Left kidney (tissue), 8 donors: ENCODE measurements at places on chromosomes 4 and X. TPM values are rescaled to one million over a fixed set of nuclear protein-coding genes. Genes with fewer than 3 reads are reported as not detected.

DNA sequence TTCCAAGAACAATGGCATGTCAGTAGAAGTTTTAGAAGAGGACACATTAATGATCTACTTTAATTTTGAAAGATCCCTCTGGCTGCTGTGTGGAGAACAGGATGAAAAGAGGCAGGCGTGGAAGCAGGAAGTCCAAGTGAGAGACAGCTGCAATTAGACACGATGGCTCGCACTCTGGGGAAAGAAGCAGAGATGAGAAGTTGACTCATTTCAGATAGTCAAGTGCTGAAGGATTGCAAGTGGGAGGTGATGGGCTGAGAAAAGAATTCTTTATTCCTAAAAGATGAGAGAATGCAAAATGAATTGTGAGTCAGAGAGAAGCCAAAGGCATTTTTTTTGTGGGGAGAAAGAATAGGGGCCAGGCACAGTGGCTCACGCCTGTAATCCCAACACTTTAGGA is 16.5 kb downstream of the RXFP1 start:
- no peak for DNase-seq

- DNase-seq = no peak
Measured at GRCh38 chr4:149072384-149072783, 630.2 kb upstream of the NR3C2 start.

DNA sequence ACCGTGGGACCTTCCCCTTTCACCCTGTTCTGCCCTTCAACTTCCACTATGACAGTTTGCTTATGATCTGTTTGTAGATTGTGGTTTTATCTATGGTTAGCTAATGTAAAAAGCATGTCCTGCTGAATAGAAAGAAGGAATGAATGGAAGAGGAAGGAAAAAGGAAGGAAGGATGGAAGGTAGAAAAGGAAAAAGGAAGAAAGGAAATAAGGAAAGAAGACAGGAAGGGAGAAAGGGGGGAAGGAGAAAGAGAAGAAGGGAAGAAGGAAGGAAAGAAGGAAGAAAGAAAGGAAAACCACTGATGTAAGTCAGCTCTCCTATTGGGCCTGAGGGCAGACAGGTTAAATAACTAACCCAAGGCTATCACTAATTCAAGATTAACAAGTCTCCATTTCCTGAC is 319.1 kb upstream of the KLF3 start:
- DNase-seq = no peak

Gene ARAP2
- polyA plus RNA-seq = 8.7 TPM

Gene SSX4B
- polyA plus RNA-seq = not detected
